A375 (cell line): ENCODE measurements at places on chromosomes 1 and 21. TPM values are rescaled to one million over a fixed set of nuclear protein-coding genes. Genes with fewer than 3 reads are reported as not detected.

KRTAP6-2 gene
- not detected in 2 replicates for total RNA-seq

AUNIP gene
- total RNA-seq, result 20.7 and 27.8 TPM in 2 replicates

VSIG8 gene
- not detected in 2 replicates for total RNA-seq

CHIA gene
- not detected in 2 replicates for total RNA-seq

FMO2 gene
- total RNA-seq, result not detected in 2 replicates

STMN1 gene
- total RNA-seq, result 462 and 503 TPM in 2 replicates

SELP gene
- total RNA-seq, result not detected in 2 replicates

COL16A1 gene
- 53.0 and 59.6 TPM in 2 replicates for total RNA-seq

ESRRG gene
- 0.53 and 0.57 TPM in 2 replicates for total RNA-seq

SPRR2B gene
- total RNA-seq, result not detected in 2 replicates

BMP8B gene
- 10.3 and 10.9 TPM in 2 replicates for total RNA-seq

GBP7 gene
- not detected in 2 replicates for total RNA-seq

TRIM46 gene
- 2.3 and 3.4 TPM in 2 replicates for total RNA-seq

SAMD13 gene
- total RNA-seq, result 0.53 and 0.61 TPM in 2 replicates

LHX8 gene
- 1.3 and 2.3 TPM in 2 replicates for total RNA-seq

RIPK4 gene
- 54.8 and 61.9 TPM in 2 replicates for total RNA-seq

TMEM53 gene
- total RNA-seq, result 13.7 and 23.7 TPM in 2 replicates

HES2 gene
- total RNA-seq, result 0.68 and 2.0 TPM in 2 replicates

PRR9 gene
- not detected in 2 replicates for total RNA-seq

RGS7 gene
- total RNA-seq, result 2.8 and 4.0 TPM in 2 replicates

OR6K3 gene
- not detected in 2 replicates for total RNA-seq

PTPN7 gene
- not detected in 2 replicates for total RNA-seq

SH2D5 gene
- total RNA-seq, result 1.7 and 2.8 TPM in 2 replicates

S100A9 gene
- total RNA-seq, result not detected in 2 replicates

PTGER3 gene
- total RNA-seq, result 0.04 TPM in 1 of 2 replicates, not detected in the other

NFIA gene
- total RNA-seq, result 2.2 and 7.2 TPM in 2 replicates

IRF6 gene
- 0.03 and 0.04 TPM in 2 replicates for total RNA-seq

SERPINC1 gene
- 0.11 TPM in 1 of 2 replicates, not detected in the other for total RNA-seq

OPRD1 gene
- total RNA-seq, result 6.7 and 6.9 TPM in 2 replicates

FCRL2 gene
- not detected in 2 replicates for total RNA-seq

PDPN gene
- total RNA-seq, result 0.80 TPM in 1 of 2 replicates, not detected in the other

CA6 gene
- not detected in 2 replicates for total RNA-seq

IL19 gene
- not detected in 2 replicates for total RNA-seq

SYT11 gene
- total RNA-seq, result 18.9 and 20.1 TPM in 2 replicates

FABP3 gene
- 0.68 TPM in 1 of 2 replicates, not detected in the other for total RNA-seq

LAD1 gene
- total RNA-seq, result 4.4 and 6.4 TPM in 2 replicates

TPTE gene
- total RNA-seq, result 3.9 and 5.3 TPM in 2 replicates

OR2G6 gene
- total RNA-seq, result not detected in 2 replicates

USP33 gene
- 49.7 and 53.1 TPM in 2 replicates for total RNA-seq

PROX1 gene
- total RNA-seq, result 0.38 and 1.5 TPM in 2 replicates

TMCC2 gene
- 1.8 and 2.1 TPM in 2 replicates for total RNA-seq

PRCC gene
- 71.5 and 86.6 TPM in 2 replicates for total RNA-seq
